ENCODE measurements at places on chromosomes 2 and 18. TPM values are rescaled to one million over a fixed set of nuclear protein-coding genes. Genes with fewer than 3 reads are reported as not detected.
A peak's percentile ranks its signal among the peaks of the same experiment; 100 is the strongest.

The HAUS1 gene
- total RNA-seq: 7.5 TPM

The CPO gene
- 0.39 TPM for total RNA-seq

The CNDP1 gene
- total RNA-seq: not detected

The CCDC74B gene
- total RNA-seq: not detected

The DPYSL5 gene
- total RNA-seq: 0.07 TPM

The ABCG5 gene
- not detected for total RNA-seq

The NT5C1B gene
- total RNA-seq: not detected

The TXNDC2 gene
- not detected for total RNA-seq

The LRATD1 gene
- total RNA-seq: 3.5 TPM

The GREB1 gene
- 14.6 TPM for total RNA-seq

The SERPINB13 gene
- not detected for total RNA-seq

The BMPR2 gene
- 43.2 TPM for total RNA-seq

The HTR2B gene
- 0.54 TPM for total RNA-seq

The MITD1 gene
- 8.5 TPM for total RNA-seq

The DOK6 gene
- 0.47 TPM for total RNA-seq

The BOLL gene
- total RNA-seq: 3.3 TPM

The DNAJC5G gene
- total RNA-seq: not detected

- H3K4me1 ChIP-seq: no peaks in the 10 kb centered on the region
- DNase-seq: no peak
Observed at GRCh38 chr2:102550151-102550550, 69.2 kb upstream of the SLC9A2 start.

GRCh38 chr2:175180701-175181103 lies 808 bp downstream of the ATP5MC3 start:
- no peaks in the 10 kb centered on the region for H3K27me3 ChIP-seq
- peak; percentile 42 for DNase-seq
- peaks cover 25% of the 10 kb centered on the region for H3K4me1 ChIP-seq
- peak overlapping the region; percentile 96 for H3K4me3 ChIP-seq
- peak overlapping the region; percentile 87 for H3K27ac ChIP-seq

- H3K27ac ChIP-seq: no peak overlapping the region
- H3K4me1 ChIP-seq: peaks cover 7% of the 10 kb centered on the region
- no peaks in the 10 kb centered on the region for H3K27me3 ChIP-seq
- DNase-seq: no peak
Observed at GRCh38 chr2:36351736-36352349, 3.7 kb upstream of the CRIM1 start.

- H3K4me3 ChIP-seq: no peak overlapping the region
- no peak for DNase-seq
- no peak overlapping the region for H3K27ac ChIP-seq
Observed at GRCh38 chr2:209591021-209591420, 167.2 kb downstream of the MAP2 start.

DNA sequence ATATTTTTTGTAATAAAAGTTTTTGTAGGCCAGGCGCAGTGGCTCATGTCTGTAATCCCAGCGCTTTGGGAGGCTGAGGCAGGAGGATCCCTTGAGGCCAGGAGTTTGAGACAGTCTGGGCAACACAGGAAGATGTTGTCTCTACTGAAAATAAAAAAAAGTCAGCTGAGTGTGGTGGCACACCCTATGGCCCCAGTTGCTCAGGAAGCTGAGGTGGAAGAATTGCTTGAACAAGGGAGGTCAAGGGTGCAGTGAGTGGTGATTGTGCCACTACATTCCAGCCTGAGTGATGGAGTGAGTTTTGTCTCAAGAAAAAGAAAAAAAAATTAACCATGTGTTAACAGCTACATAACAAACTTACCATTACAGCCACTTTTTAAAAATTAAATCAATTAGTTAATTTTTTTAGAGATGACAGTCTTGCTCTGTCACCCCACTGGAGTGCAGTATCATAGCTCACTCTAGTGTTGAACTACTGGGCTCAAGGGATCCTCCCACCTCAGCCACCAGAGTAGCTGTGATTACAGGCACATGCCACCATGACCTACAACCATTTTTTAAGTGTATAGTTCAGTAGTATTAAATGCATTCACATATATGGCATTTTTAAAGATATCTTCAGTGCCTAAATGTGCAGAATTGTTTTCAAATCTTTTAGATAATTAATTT lies 67.2 kb upstream of the ACYP2 start:
- no peak overlapping the region for H3K27ac ChIP-seq
- H3K27me3 ChIP-seq: no peaks in the 10 kb centered on the region
- no peak overlapping the region for H3K4me3 ChIP-seq
- no peak for DNase-seq
- H3K36me3 ChIP-seq: peaks cover 14% of the 10 kb centered on the region

DNA sequence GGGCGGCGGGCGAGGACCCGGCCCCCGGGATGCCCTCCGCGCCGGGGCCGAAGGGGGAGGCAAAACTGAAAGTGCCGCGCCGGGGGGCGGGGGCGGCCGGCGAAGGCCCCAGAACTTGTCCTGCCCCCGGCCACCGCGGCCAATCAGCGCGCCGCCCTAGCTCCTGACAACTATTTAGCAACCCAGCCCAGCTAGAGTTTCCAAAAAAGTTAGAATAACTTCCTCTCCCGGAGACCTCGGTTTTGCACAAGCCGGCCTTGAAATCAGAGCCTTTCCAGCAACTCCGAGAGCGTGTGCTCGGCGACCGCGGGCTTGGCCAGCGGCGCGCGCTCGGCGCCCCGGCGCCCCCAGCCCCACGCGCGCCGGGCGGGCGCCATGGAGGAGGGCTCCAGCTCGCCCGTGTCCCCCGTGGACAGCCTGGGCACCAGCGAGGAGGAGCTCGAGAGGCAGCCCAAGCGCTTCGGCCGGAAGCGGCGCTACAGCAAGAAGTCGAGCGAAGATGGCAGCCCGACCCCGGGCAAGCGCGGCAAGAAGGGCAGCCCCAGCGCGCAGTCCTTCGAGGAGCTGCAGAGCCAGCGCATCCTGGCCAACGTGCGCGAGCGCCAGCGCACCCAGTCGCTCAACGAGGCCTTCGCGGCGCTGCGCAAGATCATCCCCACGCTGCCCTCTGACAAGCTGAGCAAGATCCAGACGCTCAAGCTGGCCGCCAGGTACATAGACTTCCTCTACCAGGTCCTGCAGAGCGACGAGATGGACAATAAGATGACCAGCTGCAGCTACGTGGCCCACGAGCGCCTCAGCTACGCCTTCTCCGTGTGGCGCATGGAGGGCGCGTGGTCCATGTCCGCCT lies at the start of gene TWIST2:
Gene TWIST2 (plus strand): TSS at position 245 of the 850 bp plus-strand sequence. CDS start 131 bp downstream, at position 376.
- H3K4me3 ChIP-seq: peak within 1 kb of the TSS; percentile 61
- DNase-seq: peak; percentile 84
- no peak within 1 kb of the TSS for H3K27ac ChIP-seq
- no peaks in the 10 kb centered on the region for H3K36me3 ChIP-seq

DNA sequence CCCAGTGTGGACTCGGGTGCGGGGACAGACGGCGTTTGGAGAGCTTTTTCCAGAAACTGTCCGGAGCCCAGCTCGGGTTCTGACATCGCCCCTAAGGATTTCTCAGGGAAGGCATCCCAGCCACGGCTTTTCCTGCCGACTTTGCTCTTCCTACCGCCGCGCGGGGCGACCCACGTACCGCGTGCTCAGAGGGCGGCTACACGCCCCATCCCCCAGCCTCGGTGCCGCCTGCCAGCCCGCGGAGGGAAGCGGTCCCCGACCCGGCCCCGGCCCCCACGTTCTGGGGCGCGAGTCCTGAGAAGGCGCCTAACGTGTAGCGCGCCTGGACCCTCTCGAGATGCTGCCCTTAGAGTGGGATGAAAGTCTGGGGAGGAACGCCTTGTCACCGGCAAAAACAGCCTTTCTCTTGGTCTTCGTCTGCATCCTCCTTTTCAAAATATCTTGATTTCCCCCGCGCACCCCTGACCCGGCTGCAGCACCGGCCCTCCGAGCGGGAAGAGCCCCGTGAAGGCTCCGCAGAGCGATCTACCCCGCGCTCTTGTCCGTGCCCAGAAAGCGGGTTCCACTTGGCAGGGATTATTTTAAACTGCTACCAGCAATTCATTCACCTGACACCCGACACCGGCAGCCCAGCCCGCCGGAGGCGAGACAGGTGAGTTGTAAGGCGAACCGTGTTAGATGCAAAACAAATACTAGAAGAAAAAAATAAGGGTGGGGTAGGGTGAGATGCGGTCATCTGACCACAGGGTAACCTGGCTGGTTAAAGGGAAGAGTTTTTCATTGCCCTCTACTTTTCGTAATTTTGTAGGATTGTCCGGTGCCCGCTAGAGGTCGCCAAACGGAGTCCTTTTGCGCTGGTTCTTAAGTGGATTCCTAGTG lies 812 bp upstream of the KCNG3 start:
- peak; percentile 52 for DNase-seq
- no peak overlapping the region for H3K27ac ChIP-seq
- peak overlapping the region; percentile 74 for H3K4me3 ChIP-seq

GRCh38 chr2:230472621-230473018 lies 56.6 kb downstream of the SP100 start:
- no peak overlapping the region for H3K27ac ChIP-seq
- no peak for DNase-seq
- no peak overlapping the region for H3K4me3 ChIP-seq
- no peaks in the 10 kb centered on the region for H3K4me1 ChIP-seq
- no peaks in the 10 kb centered on the region for H3K27me3 ChIP-seq

GRCh38 chr2:16584084-16584483 lies 81.5 kb downstream of the CYRIA start:
- H3K36me3 ChIP-seq: peaks cover 14% of the 10 kb centered on the region
- H3K27ac ChIP-seq: no peak overlapping the region
- no peak for DNase-seq
- no peak overlapping the region for H3K4me3 ChIP-seq
- H3K4me1 ChIP-seq: no peaks in the 10 kb centered on the region

GRCh38 chr2:1716441-1716840 lies 27.9 kb downstream of the PXDN start:
- no peaks in the 10 kb centered on the region for H3K36me3 ChIP-seq
- no peak for DNase-seq
- no peak overlapping the region for H3K4me3 ChIP-seq
- peak overlapping the region; percentile 30 for H3K27ac ChIP-seq

- no peak for DNase-seq
- H3K27me3 ChIP-seq: no peaks in the 10 kb centered on the region
- no peak overlapping the region for H3K27ac ChIP-seq
- H3K36me3 ChIP-seq: no peaks in the 10 kb centered on the region
- no peak overlapping the region for H3K4me3 ChIP-seq
Observed at GRCh38 chr2:26422947-26423629, 21.4 kb downstream of the DRC1 start.

DNA sequence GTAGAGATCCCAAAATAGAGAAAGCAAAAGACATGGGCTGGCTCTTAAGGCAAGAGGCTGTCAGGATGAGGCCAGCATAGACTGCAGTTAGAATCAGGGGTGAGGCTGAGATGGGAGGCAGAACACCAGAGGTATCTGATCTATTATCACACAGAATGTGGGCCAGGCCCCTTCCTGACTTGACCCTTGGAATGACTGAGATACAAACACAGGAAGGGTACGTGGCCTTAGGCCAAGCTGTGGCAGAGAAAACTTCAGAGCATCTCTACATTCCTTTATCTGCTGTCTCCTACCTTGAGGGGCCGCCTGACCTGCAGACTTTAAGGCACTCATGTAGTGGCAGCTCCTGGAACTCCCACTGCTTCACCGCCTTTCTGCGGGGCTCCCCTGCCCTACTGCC lies 28.4 kb downstream of the TMEM17 start:
- H3K4me1 ChIP-seq: peaks cover 11% of the 10 kb centered on the region
- H3K36me3 ChIP-seq: no peaks in the 10 kb centered on the region
- H3K27ac ChIP-seq: peak overlapping the region; percentile 58
- no peak overlapping the region for H3K4me3 ChIP-seq
- H3K27me3 ChIP-seq: no peaks in the 10 kb centered on the region

DNA sequence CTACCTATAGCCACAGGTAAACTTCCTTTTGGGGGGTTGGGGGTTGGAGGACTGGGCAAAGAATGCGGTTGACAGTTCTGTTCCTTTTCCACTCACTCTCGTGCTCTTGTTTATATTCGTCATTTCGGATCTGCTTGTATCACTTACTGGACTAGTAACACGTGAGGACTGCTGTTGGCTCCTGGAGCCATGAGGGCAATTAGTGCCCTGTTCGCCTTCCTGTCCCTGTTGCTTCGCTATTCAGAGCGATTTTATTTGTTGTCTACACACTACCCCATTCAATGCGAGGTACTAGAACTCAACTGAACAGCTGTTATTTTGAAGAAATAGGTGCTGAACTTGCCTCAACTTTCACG lies 1.1 kb downstream of the KCNJ3 start:
- H3K4me3 ChIP-seq: peak overlapping the region; percentile 64
- DNase-seq: no peak
- no peaks in the 10 kb centered on the region for H3K4me1 ChIP-seq
- H3K27me3 ChIP-seq: peaks cover 32% of the 10 kb centered on the region
- H3K36me3 ChIP-seq: no peaks in the 10 kb centered on the region
- H3K27ac ChIP-seq: no peak overlapping the region

DNA sequence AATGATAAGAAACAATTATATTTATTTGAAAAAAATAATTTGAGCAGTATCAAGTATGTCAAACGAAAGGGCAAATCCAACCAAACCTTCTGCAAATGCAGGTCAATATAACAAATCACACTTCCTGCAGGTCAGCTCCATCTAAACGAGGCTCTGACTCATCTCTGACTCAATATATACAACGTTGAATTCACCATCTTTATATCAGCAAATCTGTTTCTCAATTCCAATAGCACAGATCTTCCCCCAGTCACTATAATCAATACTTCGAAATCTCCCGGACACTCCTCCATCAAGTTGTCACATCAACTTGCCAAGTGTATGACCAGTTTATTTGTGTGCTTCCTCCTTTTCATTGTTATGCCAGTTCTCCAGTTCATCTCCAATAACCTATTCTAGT lies 388.9 kb downstream of the ZEB2 start:
- no peak overlapping the region for H3K4me3 ChIP-seq
- no peaks in the 10 kb centered on the region for H3K36me3 ChIP-seq
- no peaks in the 10 kb centered on the region for H3K4me1 ChIP-seq
- H3K27ac ChIP-seq: no peak overlapping the region
- no peak for DNase-seq

DNA sequence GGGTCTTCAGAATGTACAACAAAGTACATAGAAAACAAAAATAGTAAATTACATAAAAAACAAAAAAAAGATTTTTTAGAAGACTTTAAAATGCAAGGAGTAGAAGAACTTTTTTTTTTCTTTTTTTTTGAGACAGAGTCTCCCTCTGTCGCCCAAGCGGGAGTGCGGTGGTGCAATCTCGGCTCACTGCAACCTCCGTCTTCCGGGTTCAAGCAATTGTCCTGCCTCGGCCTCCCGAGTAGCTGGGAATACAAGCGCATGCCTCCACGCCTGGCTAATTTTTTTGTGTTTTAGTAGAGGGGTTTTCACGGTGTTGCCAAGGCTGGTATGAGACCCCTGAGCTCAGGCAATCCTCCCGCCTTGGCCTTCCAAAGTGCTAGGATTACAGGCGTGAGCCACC lies 104.5 kb upstream of the ZC3H15 start:
- no peaks in the 10 kb centered on the region for H3K36me3 ChIP-seq
- H3K4me1 ChIP-seq: no peaks in the 10 kb centered on the region
- H3K4me3 ChIP-seq: no peak overlapping the region
- no peak overlapping the region for H3K27ac ChIP-seq
- no peak for DNase-seq

- no peak overlapping the region for H3K27ac ChIP-seq
- no peak for DNase-seq
- H3K36me3 ChIP-seq: no peaks in the 10 kb centered on the region
- H3K4me3 ChIP-seq: no peak overlapping the region
Observed at GRCh38 chr2:148048475-148049221, 27.8 kb downstream of the MBD5 start.

- H3K27me3 ChIP-seq: no peaks in the 10 kb centered on the region
- H3K4me1 ChIP-seq: peaks cover 27% of the 10 kb centered on the region
- DNase-seq: peak; percentile 92
Observed at GRCh38 chr2:218398437-218399390, 954 bp upstream of the CTDSP1 start.

Data from psoas muscle (tissue), 8 donors.